Right atrium auricular region (tissue), 2 donors: ENCODE measurements at places on chromosomes 2 and 18. TPM values are rescaled to one million over a fixed set of nuclear protein-coding genes. Genes with fewer than 3 reads are reported as not detected.

- H3K36me3 ChIP-seq = peaks cover 62% of the 10 kb centered on the region
- H3K27me3 ChIP-seq = no peaks in the 10 kb centered on the region
- DNase-seq = peak; percentile 71
Measured at GRCh38 chr18:23515911-23516546, 12.7 kb downstream of the RMC1 start.

GRCh38 chr2:75199428-75200011 is at the start of gene TACR1:
TSS of gene TACR1 (minus strand) at chr2:75199520. CDS start at chr2:75198934, 586 bp downstream.
- no peak within 1 kb of the TSS for H3K4me3 ChIP-seq
- no peak for DNase-seq
- no peak within 1 kb of the TSS for H3K27ac ChIP-seq
- no peaks in the 10 kb centered on the region for H3K36me3 ChIP-seq
- no peaks in the 10 kb centered on the region for H3K4me1 ChIP-seq

DNA sequence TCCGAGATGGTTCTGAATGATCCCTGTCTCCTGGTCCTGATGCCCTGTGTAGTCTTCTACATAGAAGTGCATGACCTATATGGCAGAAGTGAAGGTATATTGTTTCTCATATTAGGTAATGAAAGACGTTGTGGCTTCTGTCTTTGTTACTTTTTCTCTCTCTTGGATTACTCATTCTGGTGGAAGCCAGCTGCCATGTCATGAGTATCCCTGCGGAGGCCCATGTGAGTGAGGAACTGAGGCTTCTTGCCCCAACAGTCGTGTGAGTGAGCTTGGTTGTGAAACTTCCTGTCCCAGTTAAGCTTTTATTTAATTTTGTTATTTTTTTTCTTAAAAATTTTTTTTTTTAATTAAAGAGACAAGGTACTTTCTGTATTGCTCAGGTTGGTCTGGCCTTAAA is 134.7 kb downstream of the UBR3 start:
- DNase-seq = no peak
- H3K4me3 ChIP-seq = no peak overlapping the region
- peaks cover 45% of the 10 kb centered on the region for H3K36me3 ChIP-seq
- H3K4me1 ChIP-seq = no peaks in the 10 kb centered on the region

DNA sequence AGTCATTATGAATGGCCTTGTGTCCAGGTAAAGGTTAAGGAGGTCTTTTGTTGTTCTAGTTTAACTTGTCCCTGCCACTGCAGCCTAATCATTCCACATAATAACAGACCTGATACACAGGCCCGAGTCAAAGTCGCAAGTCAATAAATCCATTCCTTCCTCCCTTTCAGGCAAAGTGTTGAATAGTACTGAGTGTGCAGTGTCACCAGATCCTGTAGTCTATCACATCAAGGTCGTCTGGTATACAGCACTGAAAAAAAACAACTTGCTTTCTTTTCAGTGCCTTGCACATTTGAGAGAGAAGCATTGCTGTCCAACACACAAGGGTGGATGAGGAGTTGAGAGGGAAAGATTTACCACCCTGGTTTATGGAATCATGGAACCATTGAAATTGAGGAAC is 606.2 kb downstream of the BCL11A start:
- no peak overlapping the region for H3K4me3 ChIP-seq
- DNase-seq = no peak
- no peaks in the 10 kb centered on the region for H3K27me3 ChIP-seq
- H3K4me1 ChIP-seq = no peaks in the 10 kb centered on the region
- no peaks in the 10 kb centered on the region for H3K36me3 ChIP-seq

DNA sequence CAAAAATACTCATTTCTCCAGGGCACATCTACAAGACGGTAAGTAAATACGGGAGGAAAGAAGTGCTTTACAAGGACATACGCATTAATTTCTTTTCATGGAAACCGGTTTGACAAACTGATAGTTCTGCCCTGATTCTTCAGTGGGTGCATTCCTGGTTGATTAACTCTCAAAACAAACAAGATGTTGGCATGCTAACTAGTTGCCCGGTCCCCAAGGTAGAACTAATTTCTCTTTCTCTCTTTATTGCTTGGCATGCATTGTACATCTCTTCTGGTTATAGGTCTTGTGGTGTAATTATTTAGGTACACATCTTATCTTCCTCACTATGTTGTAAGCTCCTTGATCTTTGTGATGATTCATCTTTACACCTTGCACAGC is 46.9 kb upstream of the SPATS2L start:
- H3K36me3 ChIP-seq = no peaks in the 10 kb centered on the region
- DNase-seq = no peak
- H3K27ac ChIP-seq = no peak overlapping the region
- H3K4me3 ChIP-seq = no peak overlapping the region
- no peaks in the 10 kb centered on the region for H3K27me3 ChIP-seq

- DNase-seq = no peak
- no peaks in the 10 kb centered on the region for H3K27me3 ChIP-seq
- H3K36me3 ChIP-seq = no peaks in the 10 kb centered on the region
- H3K27ac ChIP-seq = no peak overlapping the region
- H3K4me3 ChIP-seq = no peak overlapping the region
Measured at GRCh38 chr2:18402-19271, 27.7 kb downstream of the FAM110C start.

DNA sequence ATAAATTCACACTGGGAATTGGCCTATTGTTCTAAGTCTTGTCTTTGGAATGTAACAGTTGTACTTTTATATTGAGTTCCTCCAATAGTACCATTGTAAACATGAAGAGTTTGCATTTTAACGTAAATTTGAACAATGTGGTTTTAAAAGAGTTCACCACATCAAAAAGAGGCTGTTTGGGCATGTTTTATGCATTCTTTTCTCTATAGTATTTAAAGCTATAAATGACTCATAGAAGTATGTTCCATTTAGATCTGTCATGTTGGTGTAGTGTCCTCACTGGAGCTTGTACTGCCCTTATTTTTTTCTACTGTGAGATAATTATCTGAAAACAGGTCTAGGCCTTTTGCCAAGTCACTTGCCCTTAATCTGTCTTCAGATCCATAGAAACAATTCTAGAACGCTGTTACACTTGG is 141.9 kb downstream of the RHBDD1 start:
- H3K27ac ChIP-seq = no peak overlapping the region
- peaks cover 4% of the 10 kb centered on the region for H3K4me1 ChIP-seq
- no peak for DNase-seq
- no peak overlapping the region for H3K4me3 ChIP-seq

- H3K4me1 ChIP-seq = no peaks in the 10 kb centered on the region
- no peak for DNase-seq
- H3K4me3 ChIP-seq = no peak overlapping the region
- H3K36me3 ChIP-seq = no peaks in the 10 kb centered on the region
- H3K27ac ChIP-seq = no peak overlapping the region
Measured at GRCh38 chr2:51516667-51517066, 484.7 kb upstream of the NRXN1 start.

DNA sequence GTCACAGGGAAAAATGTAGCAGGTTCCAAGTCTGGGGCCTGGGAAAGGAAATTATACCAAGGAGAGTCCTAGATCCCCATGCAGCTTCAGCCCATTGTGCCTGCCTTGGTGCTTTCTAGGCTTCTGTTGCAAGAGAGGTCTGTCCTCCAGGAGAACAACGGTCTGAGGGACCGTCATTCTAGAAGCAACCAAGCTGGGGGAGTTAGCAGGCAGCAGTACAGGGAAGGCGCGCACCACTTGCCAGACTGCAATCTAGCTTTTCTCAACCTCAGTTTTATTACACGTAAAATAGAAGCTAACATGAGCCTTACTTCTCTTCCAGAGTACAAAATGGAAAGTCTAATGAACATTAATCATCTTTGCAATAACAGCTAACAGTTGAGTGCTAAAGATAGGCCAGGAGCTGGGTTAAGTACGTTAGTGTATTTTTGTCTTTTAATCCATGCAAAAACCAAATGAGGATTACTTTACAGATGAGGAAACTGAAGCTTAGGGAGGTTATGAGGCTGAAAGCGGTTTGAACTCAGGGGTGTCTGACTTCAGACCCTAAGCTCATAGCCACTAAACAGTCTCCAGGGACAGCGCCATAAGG is 1.9 kb downstream of the TCF23 start:
- H3K36me3 ChIP-seq = no peaks in the 10 kb centered on the region
- H3K4me3 ChIP-seq = no peak overlapping the region
- peaks cover 4% of the 10 kb centered on the region for H3K4me1 ChIP-seq
- no peak for DNase-seq
- no peaks in the 10 kb centered on the region for H3K27me3 ChIP-seq

DNA sequence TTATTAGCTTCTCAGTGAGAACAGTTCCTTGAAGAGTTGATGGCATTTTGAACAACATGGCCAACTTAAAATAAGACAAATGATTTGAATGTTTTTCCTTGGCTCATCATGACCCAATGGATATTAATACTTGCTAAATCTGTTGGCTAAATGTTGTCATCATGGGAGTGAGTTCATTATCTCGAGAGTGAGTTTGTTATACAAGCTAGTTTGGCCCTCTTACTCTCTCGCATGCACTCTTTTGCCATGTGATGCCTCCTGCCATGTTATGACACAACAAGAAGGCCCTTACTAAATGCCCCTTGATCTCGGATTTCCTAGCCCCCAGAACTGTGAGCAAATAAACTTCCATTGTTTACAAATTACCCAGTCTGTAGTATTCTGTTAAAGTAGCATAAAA is 22.9 kb upstream of the SANBR start:
- DNase-seq = no peak
- no peak overlapping the region for H3K27ac ChIP-seq
- no peaks in the 10 kb centered on the region for H3K27me3 ChIP-seq
- H3K4me1 ChIP-seq = no peaks in the 10 kb centered on the region

- H3K27me3 ChIP-seq = no peaks in the 10 kb centered on the region
- no peak for DNase-seq
- H3K4me1 ChIP-seq = no peaks in the 10 kb centered on the region
- no peak overlapping the region for H3K27ac ChIP-seq
Measured at GRCh38 chr2:69572641-69573040, 70.9 kb downstream of the AAK1 start.

- H3K27ac ChIP-seq = no peak overlapping the region
- H3K36me3 ChIP-seq = no peaks in the 10 kb centered on the region
- no peaks in the 10 kb centered on the region for H3K27me3 ChIP-seq
- no peak for DNase-seq
- no peaks in the 10 kb centered on the region for H3K4me1 ChIP-seq
- no peak overlapping the region for H3K4me3 ChIP-seq
Measured at GRCh38 chr2:232296776-232297525, 81.6 kb upstream of the ALPP start.

- DNase-seq = no peak
- no peaks in the 10 kb centered on the region for H3K27me3 ChIP-seq
- H3K36me3 ChIP-seq = no peaks in the 10 kb centered on the region
- no peak overlapping the region for H3K4me3 ChIP-seq
- H3K4me1 ChIP-seq = no peaks in the 10 kb centered on the region
Measured at GRCh38 chr18:6606411-6607085, 123.0 kb upstream of the ARHGAP28 start.

- H3K27me3 ChIP-seq = no peaks in the 10 kb centered on the region
- no peaks in the 10 kb centered on the region for H3K36me3 ChIP-seq
- DNase-seq = no peak
- no peaks in the 10 kb centered on the region for H3K4me1 ChIP-seq
Measured at GRCh38 chr2:172293952-172294351, 133.4 kb upstream of the ITGA6 start.

GRCh38 chr2:173998386-173998785 is 33.2 kb upstream of the SP3 start:
- H3K27ac ChIP-seq = peak overlapping the region; percentile 8
- H3K4me3 ChIP-seq = no peak overlapping the region
- DNase-seq = no peak
- H3K4me1 ChIP-seq = no peaks in the 10 kb centered on the region
- no peaks in the 10 kb centered on the region for H3K27me3 ChIP-seq

GRCh38 chr18:69267895-69268294 is 132.8 kb upstream of the DOK6 start:
- H3K4me1 ChIP-seq = no peaks in the 10 kb centered on the region
- no peaks in the 10 kb centered on the region for H3K36me3 ChIP-seq
- no peak for DNase-seq
- no peak overlapping the region for H3K4me3 ChIP-seq
- no peaks in the 10 kb centered on the region for H3K27me3 ChIP-seq

- no peaks in the 10 kb centered on the region for H3K36me3 ChIP-seq
- H3K4me3 ChIP-seq = no peak overlapping the region
- no peaks in the 10 kb centered on the region for H3K4me1 ChIP-seq
- DNase-seq = no peak
- H3K27ac ChIP-seq = no peak overlapping the region
Measured at GRCh38 chr2:166230724-166231070, 102.9 kb upstream of the SCN1A start.

- no peaks in the 10 kb centered on the region for H3K36me3 ChIP-seq
- H3K4me3 ChIP-seq = no peak overlapping the region
- no peaks in the 10 kb centered on the region for H3K4me1 ChIP-seq
- no peak for DNase-seq
- H3K27me3 ChIP-seq = no peaks in the 10 kb centered on the region
Measured at GRCh38 chr18:22813648-22814328, 119.3 kb upstream of the RBBP8 start.

DNA sequence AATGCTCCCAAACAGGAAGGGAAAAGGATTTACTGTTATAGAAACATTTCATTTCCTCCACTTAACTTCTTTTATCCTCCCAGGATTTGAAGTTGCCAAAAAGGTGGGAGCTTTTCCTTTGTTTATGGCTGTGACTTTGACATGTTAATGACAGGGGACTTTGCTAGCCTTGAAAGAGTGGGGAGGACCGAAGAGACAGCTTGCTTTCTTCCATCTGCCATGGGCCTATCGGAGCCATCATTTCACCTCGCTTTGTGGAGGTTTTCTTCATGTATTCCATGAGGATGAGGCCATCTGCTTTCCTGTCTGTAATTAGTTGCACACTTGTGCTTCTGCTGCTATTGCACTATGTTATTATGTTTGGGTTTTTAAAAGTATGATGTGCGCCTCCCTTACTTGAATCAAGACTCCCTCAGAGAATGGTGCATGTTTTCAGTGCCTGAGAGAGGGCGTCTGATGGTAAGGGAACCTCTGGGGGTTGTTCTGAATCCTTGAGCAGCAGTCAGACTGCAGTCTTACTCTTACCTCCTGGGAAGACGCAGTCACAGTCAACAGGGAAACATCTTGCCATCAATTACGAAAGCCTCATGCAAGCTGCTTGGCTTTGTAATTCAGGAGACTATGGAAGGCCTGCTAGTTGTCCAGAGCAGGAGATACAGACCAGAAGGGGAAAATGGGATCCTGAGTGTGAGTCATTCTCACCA is 173.3 kb upstream of the MGAT5 start:
- H3K27ac ChIP-seq = no peak overlapping the region
- no peak overlapping the region for H3K4me3 ChIP-seq
- DNase-seq = no peak
- no peaks in the 10 kb centered on the region for H3K36me3 ChIP-seq
- H3K4me1 ChIP-seq = no peaks in the 10 kb centered on the region

- H3K27ac ChIP-seq = peak overlapping the region; percentile 79
- H3K4me3 ChIP-seq = peak overlapping the region; percentile 80
- no peaks in the 10 kb centered on the region for H3K4me1 ChIP-seq
- DNase-seq = peak; percentile 62
- H3K36me3 ChIP-seq = no peaks in the 10 kb centered on the region
- peaks cover 5% of the 10 kb centered on the region for H3K27me3 ChIP-seq
Measured at GRCh38 chr2:111121028-111121827, 514 bp downstream of the BCL2L11 start.

GRCh38 chr2:125679903-125680302 is 976.1 kb upstream of the GYPC start:
- H3K27me3 ChIP-seq = no peaks in the 10 kb centered on the region
- no peaks in the 10 kb centered on the region for H3K4me1 ChIP-seq
- no peak for DNase-seq

The IL1RN gene
- total RNA-seq = 0.41 TPM

The CNTNAP5 gene
- total RNA-seq = not detected

The FOXD4L1 gene
- not detected for total RNA-seq

The LOXHD1 gene
- total RNA-seq = 0.11 TPM

The MRPL44 gene
- total RNA-seq = 21.8 TPM

The ZNF521 gene
- total RNA-seq = 37.5 TPM

The GPR35 gene
- 0.86 TPM for total RNA-seq

The ANKRD29 gene
- 3.5 TPM for total RNA-seq

The PKDCC gene
- 128 TPM for total RNA-seq

The SPC25 gene
- total RNA-seq = 1.9 TPM

The MOGAT1 gene
- total RNA-seq = not detected
